ENCODE measurements at places on chromosomes 7 and 10.

DNA sequence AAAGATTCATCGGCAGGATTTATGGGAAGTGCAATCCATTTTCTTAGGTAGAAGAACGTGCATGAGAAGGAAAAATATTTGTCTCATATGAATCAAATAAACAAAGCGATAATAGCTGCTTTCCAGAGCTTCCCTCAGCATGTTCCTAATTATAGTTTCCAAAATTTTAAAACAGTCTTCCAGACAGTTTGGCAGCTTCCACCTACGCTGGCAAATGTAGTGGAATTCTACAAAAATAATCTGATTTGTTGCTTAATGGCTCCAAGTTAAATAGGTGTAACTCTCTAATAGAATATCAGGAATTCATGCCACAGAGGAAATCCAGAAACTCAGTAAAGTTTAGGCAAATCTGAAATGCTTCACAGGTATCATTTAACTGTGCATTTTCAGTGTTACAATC is 23.3 kb upstream of the AGBL3 start:
- no peak for DNase-seq

- peak; percentile 73 for DNase-seq
These were observed 557 bp upstream of the TAX1BP1 start for GRCh38 chr7:27739301-27739908.

GRCh38 chr7:3174515-3175284 is 126.4 kb upstream of the SDK1 start:
- no peak for DNase-seq

- DNase-seq, result no peak
These were observed 106.3 kb downstream of the ATXN7L1 start for GRCh38 chr7:105769901-105770628.

DNA sequence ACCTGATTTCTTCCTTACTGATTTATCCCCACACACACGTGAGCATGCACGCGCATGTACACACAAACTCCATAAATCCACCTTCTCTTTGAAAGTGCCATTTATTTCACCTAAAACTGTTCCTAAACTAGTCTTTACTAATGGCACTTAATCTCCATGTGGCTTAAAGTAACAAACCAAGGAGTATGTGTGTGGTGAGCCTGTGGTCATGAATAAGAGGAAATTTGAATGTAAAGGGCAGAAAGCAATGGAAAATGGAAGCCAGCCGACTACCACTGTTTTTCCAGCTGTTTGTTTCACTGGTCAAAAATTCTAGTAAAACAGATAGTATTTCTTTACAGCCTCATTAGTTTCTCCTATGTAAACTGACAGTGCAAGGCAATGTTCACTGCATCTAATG is 23.8 kb downstream of the SEMA3C start:
- DNase-seq, result no peak

GRCh38 chr7:98399890-98400541 is 874 bp downstream of the BAIAP2L1 start:
- DNase-seq, result no peak

GRCh38 chr10:78935697-78936407 is 132.9 kb upstream of the ZMIZ1 start:
- no peak for DNase-seq

DNA sequence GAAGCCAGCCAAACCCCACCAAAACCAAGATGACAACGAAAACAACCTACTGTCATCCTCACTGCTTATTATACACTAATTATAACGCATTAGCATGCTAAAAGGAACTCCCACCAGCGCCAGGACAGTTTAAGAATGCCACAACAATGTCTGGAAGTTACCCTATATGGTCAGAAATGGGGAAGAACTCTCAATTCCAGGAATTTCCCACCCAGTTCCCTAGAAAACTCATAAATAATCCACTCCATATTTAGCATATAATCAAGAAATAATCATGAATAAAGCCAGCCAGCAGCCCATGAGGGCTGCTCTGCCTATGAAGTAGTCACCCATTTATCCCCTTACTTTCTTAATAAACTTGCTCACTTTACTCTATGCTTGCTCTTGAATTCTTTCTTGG is 20.8 kb downstream of the MICU1 start:
- DNase-seq, result no peak

DNA sequence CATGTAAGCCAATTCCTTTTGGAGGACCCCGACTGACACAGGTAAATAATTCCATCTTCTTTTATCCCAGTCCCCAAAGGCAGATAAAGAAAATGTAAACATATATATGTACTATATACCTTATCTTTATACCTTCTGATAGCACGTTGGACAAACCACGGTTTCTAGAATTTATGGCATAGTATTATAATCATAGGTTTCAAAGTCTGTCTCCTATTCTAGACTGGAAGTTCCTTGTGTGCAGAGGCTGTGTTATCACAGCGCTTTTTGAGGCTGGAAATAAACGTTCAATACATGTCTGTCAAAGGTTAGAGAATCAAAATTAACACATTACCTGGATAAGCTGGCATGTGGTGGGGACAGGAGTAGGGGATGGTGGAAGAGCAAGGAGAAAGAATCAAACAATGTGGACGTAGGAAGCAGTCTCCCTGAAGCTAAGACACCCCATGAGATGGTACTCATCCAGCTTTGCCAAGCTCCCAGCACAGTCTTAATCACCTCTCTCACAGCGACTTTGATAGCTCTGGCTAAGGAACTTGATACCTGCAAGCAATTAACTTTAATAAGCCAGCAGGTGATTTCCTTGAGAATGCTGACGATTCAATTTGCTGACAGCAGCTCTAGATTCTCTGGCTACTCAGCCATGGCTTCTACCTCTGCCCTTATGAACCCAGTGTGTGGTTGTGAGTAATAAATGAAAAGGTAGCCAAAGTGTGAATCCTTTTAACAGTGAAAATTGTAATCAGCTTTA is 208.4 kb upstream of the LRRTM3 start:
- DNase-seq, result no peak

GRCh38 chr7:155069992-155070751 is at the start of gene HTR5A:
HTR5A (plus strand) TSS chr7:155070324; CDS start chr7:155070900, 576 bp downstream.
- peak; percentile 89 for DNase-seq

GRCh38 chr7:91352091-91352490 is 87.9 kb downstream of the FZD1 start:
- DNase-seq, result no peak

DNA sequence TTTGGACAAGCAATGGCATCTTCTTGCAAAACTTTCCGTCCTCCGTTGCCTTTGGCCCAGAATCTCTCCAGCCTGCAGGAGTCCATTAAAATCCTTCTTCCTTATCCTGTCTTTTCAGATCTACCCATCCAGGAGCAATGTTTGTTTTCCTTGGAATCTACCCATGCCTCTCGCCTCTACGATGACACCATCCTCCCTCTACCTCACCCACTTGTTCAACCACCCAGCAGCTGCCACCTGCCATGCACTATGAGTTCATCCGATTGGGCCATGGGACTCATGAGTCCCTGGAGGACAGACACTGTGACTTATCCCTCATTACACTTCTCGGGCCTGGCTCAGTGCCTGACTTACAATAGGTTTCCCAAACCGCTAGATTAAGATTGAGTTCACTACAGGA is 26.8 kb upstream of the MGMT start:
- no peak for DNase-seq

GRCh38 chr7:110607050-110607857 is 483.7 kb upstream of the LRRN3 start:
- no peak for DNase-seq

- no peak for DNase-seq
These were observed 117.4 kb downstream of the ZNF365 start for GRCh38 chr10:62491597-62491996.

- DNase-seq, result peak; percentile 65
These were observed at the start of gene PAPSS2 for GRCh38 chr10:87659571-87660483. PAPSS2 (plus strand) TSS chr10:87659878; CDS start chr10:87659982, 104 bp downstream.

- peak; percentile 100 for DNase-seq
These were observed 65.4 kb upstream of the MXI1 start for GRCh38 chr10:110141871-110142635.

DNA sequence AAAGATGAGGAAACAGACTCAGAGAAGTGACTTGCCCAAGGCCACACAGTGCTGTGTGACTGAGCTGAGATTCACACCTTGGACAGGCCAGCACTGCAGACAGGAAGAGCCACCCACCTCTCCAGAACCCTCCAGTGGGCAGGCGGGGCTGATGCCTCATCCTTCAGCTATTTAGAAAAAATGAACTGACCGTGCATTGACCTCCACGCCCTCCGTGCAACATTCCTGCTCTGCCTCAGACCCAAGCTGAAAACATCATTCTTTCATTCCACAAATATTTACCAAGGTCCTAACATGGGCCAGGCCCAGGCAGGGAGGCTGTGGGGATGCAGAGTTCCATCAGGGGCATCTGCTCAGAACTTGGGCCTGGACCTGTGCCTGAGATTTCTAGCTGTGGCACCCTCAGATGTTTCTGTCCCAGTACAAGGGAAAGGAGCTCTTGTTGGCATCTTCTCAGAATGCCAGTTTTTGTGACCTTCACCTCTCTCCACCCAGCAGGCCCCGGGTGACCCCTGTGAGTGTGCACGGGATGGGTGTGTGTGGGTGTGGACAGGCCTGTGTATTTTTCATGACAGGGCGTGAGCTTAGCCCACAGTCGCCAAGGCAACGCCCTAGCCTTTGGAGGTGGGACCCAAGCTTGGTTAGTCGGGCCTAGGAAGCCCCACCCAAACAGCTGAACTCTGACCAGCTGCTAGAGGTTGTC is 6.5 kb downstream of the VSIR start:
- no peak for DNase-seq

GRCh38 chr7:1662101-1662500 is 8.0 kb upstream of the ELFN1 start:
- DNase-seq, result no peak

DNA sequence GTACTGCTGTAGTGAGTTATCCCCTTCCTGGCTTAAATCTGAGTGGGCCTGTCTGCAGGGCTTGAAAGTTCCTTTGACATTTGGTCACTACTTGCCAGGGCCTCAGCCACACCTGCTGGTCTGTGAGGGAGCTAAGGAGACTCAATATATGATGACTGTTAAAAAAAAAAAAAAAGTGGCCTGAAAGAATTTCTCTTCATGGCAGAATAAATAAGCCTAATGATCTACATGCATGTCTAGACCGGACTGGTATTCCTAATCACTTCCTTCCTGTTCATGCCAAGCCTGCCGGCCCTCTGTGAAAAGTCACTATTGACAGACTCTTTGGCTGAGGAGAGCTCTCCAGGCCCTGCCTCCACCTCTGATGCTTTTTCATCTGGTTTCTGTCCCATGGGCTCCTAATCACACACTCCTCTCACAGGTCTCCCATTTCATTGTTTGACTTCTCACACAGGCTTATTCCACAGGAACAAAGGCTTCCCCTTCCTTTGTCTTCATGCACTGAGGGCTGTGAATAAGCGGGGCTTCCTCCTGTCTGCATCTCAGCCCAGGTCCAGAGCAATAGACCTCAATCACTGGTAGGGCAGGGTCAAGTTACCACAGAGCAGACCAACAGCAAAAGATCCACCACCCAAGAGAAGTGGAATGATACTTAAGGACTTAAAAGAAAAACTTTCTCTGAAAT is 99.1 kb upstream of the SEC61G start:
- no peak for DNase-seq

- DNase-seq, result no peak
These were observed 447.6 kb upstream of the NPVF start for GRCh38 chr7:25675789-25676474.

DNA sequence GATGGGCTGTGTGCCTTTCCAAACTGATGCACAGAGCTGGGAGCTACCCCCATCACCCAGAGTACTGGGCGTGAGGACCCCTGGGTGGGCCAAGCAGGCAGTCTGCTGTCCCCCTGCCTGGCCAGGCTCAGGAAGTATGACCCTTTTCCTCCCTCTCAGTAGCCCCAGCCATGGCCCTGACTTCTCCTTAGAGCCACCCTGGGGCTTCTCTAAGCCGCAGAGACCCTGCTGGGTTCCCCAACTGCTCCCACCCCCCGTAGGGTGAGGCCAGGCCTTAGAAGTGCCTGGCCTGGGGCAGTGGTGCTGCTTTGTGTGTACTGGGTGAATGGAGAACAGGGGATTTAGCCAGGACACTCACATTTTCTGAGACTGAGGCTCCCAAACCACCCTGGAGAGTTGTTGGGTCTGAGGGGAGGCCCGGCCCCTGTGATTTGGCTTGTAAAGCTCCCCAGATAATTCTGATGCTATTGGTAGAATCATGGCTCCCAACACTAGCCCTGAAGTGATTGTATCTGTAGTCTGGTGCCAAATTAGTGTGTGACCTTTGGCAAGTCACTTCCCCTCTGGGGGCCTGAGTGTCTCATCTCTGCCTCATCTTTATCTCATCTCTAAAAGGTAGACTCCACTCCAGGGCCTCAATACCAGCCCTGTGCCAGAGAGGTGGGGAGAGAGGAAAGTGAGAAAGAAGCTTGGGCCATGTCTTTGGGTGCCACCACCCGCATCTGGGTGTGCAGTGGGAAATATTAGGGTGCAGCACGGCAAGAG is 99.7 kb upstream of the PPIF start:
- no peak for DNase-seq

DNA sequence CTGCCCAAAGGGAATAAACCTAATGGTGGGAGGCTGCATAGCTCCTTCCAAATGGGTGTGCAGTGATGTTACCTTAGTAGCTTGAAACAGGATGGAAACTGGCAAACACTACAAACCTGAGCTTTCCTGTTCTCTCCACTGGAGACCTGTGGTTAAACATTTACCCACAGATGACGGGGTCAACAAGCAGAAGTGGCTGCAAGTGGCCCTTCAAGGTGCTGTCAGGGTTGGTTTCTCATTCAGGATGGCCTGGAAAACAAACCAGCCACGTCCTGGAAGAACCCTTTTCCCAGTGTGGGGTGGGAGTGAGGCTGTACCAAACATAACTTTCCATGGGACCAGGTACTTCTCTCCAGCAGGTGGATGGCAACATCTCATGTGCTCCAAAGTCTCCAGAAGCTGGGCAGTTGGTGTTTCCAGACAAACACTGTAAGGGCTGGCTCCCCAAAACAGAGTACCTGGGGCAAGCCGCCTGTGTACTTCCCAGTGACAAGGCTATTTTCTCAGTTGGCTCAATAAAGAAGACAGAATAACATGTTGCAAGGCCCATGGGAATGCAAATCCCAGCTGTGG is 67.5 kb downstream of the DNAJB9 start:
- DNase-seq, result no peak

GRCh38 chr10:110150981-110151380 is 56.4 kb upstream of the MXI1 start:
- DNase-seq, result no peak

DNA sequence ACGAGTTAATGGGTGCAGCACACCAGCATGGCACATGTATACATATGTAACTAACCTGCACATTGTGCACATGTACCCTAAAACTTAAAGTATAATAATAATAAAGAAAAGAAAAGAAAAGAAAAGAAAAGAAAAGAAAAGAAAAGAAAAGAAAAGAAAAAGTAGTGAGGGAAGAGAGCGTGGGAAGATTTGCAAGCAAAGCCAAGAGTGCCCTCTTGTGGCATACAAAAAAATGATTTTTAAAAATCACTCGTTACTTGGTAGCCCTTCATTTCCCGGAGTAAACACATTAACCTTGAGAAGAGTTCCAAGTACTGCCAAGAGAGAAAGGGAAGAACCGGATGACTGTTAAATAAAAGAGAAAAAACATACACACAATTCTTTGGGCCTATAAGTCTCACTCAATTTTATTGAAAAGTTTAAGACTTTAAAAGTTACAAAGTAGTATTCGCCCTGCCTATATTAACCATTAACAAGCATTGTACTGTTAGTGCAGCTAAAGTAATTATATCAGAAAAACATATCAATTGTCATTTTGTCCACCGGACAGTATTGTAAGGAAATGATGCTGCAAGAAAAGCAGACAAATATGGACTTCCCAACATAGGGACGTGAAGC is 6.2 kb upstream of the CH25H start:
- peak; percentile 82 for DNase-seq
